HT1080 (cell line): ENCODE measurements at places on chromosomes 11 and 22. TPM values are rescaled to one million over a fixed set of nuclear protein-coding genes. Genes with fewer than 3 reads are reported as not detected.

The CEP126 gene
- total RNA-seq, result 0.43 and 1.2 TPM in 2 replicates

The ZBTB44 gene
- 17.5 and 18.2 TPM in 2 replicates for total RNA-seq

The HBE1 gene
- total RNA-seq, result 157 and 165 TPM in 2 replicates

The RIMBP3C gene
- total RNA-seq, result 0.13 and 0.35 TPM in 2 replicates

The TIMM10B gene
- 49.8 and 60.5 TPM in 2 replicates for total RNA-seq

The SCT gene
- total RNA-seq, result not detected in 2 replicates

The RAB36 gene
- total RNA-seq, result 1.4 and 1.9 TPM in 2 replicates

The OR9G1 gene
- not detected in 2 replicates for total RNA-seq

The MAP6 gene
- total RNA-seq, result 0.10 and 0.40 TPM in 2 replicates

The RFPL2 gene
- not detected in 2 replicates for total RNA-seq

The ZFPL1 gene
- 39.7 and 56.6 TPM in 2 replicates for total RNA-seq

The GRIA4 gene
- not detected in 2 replicates for total RNA-seq

The C11orf91 gene
- 0.11 and 1.2 TPM in 2 replicates for total RNA-seq

The PANX2 gene
- 1.4 and 1.6 TPM in 2 replicates for total RNA-seq

The RNF215 gene
- 13.8 and 14.6 TPM in 2 replicates for total RNA-seq

The GP1BB gene
- total RNA-seq, result not detected in 2 replicates

The SSTR3 gene
- not detected in 2 replicates for total RNA-seq

The ZP1 gene
- total RNA-seq, result 1.7 and 1.9 TPM in 2 replicates

The E2F8 gene
- 2.7 and 5.2 TPM in 2 replicates for total RNA-seq

The UBASH3B gene
- 99.8 and 175 TPM in 2 replicates for total RNA-seq

The FUT4 gene
- total RNA-seq, result 1.8 and 2.3 TPM in 2 replicates

The TCN1 gene
- 0.30 and 4.1 TPM in 2 replicates for total RNA-seq

The TBX10 gene
- total RNA-seq, result not detected in 2 replicates

The MS4A4A gene
- total RNA-seq, result not detected in 2 replicates

The CENPM gene
- total RNA-seq, result 54.7 and 66.8 TPM in 2 replicates

The OR51B4 gene
- total RNA-seq, result 21.5 and 33.4 TPM in 2 replicates

The TRPC6 gene
- total RNA-seq, result 0.10 and 0.11 TPM in 2 replicates

The ENTHD1 gene
- total RNA-seq, result not detected in 2 replicates

The DENND5A gene
- total RNA-seq, result 45.6 and 53.5 TPM in 2 replicates

The HIC2 gene
- total RNA-seq, result 2.5 and 3.4 TPM in 2 replicates

The OR5P2 gene
- total RNA-seq, result not detected in 2 replicates

The NPTXR gene
- 2.6 and 2.9 TPM in 2 replicates for total RNA-seq

The CSNK2A3 gene
- total RNA-seq, result 2.7 and 3.2 TPM in 2 replicates

The CDCA5 gene
- total RNA-seq, result 63.3 and 78.4 TPM in 2 replicates

The OR52K1 gene
- total RNA-seq, result not detected in 2 replicates

The INPP5J gene
- total RNA-seq, result 0.23 and 0.88 TPM in 2 replicates

The TRIM22 gene
- 12.3 and 18.4 TPM in 2 replicates for total RNA-seq

The KIAA0930 gene
- total RNA-seq, result 51.3 and 87.7 TPM in 2 replicates

The CHRM4 gene
- total RNA-seq, result 0.40 and 0.57 TPM in 2 replicates

The IFITM2 gene
- total RNA-seq, result 38.4 and 96.0 TPM in 2 replicates

The CD6 gene
- not detected in 2 replicates for total RNA-seq

The SLC5A12 gene
- not detected in 2 replicates for total RNA-seq

The TSSK2 gene
- total RNA-seq, result not detected in 2 replicates
